ENCODE measurements at places on chromosomes 2 and 18.

DNA sequence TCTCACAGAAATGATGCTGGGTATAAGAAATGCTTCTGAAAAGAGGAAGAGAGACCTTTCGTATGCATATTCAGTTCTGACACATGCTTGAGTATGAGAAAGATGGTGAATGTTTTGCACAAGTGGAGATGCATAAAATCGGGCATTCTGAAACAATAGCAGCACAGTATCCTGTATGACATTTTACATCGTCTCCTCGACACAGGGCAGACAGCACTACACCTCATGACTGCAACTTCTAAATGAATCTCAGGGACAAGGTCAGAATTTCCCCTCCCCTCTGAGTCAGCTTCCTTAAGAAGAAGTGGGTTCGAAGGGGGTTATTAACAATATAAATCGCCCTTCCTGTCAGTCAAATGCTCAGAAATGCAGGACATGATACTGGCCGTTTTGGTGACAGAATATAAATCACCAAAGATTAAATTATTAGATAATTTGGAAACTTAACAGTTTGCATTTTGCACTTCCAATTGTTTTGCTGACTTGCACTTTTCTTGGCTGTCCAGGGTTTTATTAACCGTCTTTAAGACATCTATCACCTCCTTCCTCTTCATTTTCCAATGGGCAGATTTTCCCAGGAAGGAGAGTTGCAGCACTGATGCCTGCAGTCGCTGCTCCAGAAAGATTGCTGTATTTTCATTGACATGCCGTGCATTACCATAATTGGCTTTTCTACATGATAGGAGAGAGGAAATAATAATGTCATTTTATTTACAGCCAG, 57.2 kb downstream of the TSHZ1 start:
- DNase-seq, result no peak

- DNase-seq, result no peak
These were observed 256.9 kb upstream of the DPP10 start for GRCh38 chr2:114185501-114185900.

DNA sequence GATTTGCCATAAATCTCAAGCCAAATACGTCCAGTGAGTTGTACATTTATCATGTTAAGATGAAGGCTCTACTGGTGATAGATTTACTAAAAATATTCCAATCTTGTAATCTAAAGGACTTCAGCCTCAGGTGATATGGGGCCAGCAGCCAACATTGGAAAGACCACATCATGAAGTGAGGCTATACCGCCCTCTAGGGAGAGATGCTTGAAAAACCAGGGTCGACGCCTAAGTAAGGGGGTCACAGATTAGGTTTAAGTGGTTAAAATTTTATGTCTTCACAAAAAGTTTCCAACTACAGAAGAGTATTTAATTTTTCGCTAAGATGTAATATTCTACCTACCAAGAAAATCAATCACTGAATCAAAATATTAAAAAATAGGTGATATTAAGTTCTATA, 33.3 kb downstream of the DOCK10 start:
- DNase-seq, result peak; percentile 41

DNA sequence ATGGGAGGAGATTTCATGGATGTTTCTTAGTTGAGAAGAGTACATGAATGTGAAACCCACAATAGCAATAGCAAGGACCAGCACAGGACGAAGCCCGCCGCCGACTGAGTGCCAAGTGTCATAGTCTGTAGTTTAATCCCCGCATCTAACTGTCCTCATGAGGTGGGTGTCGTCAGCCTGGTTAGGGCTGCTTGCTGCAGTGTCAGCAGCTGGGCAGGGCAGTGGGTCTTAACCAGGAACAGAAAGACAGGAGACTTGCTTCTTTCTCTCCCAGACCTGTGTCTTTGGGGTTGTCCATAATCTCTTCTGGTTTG, 146.6 kb downstream of the VAPA start:
- DNase-seq, result no peak

DNA sequence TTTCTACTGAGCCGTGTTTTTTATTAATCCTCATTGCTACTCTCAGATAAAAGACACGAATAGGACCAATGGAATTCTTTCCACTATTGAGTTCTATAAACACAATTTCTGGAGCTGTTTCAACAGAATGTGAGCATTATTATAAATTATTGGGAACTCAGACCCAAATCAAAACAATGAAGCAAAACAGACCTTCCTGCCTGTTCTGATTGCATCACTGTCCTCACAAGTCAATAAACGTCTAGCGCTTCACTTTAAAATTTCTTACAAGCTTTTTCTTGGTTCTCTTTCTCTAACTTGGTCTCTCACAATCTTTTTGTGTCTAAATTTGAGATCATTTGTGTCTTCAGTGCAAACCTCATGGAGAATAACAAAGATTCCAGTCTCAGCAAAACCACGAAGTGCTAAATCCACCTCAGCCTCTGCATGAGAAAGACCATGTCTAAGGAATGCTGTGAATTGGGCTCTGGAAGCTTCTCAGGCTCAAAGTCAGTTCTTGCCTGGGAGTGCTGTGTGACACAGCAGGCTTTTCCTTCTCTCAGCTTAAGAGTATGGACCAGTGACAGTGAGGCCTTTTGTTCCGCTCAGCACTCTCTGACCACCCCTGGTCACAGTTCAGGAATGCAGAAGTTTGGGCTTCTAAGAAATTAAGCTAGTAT, 22.8 kb downstream of the ARHGAP28 start:
- DNase-seq, result no peak

GRCh38 chr2:200223205-200223784, 83.2 kb upstream of the SPATS2L start:
- DNase-seq, result no peak

DNA sequence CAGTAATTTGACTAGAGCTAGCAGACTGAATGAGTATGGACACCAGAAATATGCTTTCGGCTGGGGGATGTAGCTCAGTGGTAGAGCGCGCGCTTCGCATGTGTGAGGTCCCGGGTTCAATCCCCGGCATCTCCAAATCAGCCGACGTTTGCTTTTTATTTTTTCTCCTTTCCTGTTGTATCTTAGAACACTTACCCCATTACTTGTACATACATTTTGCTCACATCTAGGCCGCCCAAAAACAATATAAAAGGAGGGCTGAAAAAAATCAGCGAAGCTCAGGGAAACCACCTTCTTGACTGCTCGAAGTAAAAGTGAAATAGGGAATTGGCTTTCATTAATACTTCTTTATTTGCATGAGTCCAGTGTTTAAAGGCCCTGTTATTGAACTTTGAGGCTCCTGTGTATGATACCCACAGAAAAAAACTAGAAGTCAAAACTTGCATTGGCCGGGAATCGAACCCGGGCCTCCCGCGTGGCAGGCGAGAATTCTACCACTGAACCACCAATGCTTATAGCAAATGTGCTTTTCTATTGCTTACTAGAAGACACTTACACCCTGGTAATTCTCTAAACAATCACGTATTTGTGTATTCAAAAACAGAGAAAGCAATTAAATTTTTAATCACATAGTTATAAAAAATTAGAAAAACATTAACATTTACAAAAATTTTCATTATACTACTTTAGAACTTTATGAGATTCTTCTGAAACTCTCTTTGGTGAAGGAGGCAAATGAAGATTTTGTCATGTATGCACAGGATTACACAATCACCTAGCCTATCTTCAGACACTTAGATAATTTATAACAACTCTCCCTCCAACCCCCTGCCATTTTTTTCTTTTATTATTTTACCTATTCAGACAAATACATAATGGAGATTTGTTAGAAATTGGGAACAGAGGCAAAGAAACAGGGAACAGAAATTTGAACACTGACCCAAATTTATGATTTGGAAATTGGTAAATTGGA, 35.2 kb upstream of the GPD2 start:
- peak; percentile 74 for DNase-seq

- DNase-seq, result no peak
These were observed 37.1 kb downstream of the NHEJ1 start for GRCh38 chr2:219123356-219124135.

DNA sequence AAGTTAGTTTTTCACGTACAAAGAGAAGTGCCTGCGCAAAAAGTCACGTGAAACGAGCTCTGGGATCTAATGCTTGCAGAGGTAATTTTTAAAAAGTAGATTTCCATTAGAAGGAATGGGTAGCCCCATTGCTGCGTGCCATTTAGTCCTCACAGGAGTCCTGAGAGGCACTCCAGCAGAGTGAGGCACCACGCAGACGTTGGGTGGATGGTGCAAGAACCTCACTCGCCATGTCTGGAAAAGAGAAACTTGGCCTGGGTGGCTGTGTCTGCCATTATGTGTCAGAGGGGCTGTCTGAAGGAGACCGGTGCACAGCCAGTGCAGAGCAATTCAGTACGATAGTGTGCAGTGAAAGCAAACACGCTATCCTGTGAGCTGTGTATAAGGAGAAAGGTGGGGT, 1.8 kb upstream of the HDAC4 start:
- no peak for DNase-seq

DNA sequence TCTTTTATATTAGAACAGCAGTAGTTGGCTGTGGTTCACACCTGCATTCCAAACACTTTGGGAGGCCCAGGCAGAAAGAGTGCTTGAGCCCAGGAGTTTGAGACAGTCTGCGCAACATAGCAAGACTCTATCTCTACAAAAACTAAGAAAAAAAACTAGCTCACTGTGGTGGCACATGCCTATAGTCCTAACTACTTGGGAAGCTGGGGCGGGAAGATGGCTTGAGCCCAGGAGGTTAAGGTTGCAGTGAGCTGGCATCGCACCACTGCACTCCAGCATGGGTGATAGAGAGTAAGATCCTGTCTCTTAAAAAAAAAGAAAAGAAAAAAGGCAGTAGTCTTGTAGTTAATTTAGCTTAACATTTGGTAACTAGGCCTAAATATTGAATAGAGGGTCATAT, 136.6 kb downstream of the AGPS start:
- DNase-seq, result no peak

DNA sequence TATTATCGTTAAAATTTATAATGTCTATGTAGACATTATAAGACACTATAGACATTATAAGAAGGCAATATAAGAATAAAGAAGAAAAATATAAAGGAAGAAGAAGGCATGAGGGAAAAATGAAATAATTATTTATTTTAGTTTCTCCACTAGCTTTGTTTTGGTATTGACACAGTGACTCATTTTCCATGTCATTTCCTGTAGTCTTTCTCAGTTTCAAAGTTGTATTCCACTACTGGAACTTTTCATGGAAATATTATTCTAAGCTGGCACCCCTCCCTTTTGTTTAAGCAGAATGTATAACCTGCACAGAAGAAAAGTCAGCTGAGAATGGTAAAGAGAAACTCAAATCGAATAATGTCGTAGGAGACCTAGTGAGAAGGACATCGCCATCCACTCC, 234.2 kb upstream of the NETO1 start:
- no peak for DNase-seq

DNA sequence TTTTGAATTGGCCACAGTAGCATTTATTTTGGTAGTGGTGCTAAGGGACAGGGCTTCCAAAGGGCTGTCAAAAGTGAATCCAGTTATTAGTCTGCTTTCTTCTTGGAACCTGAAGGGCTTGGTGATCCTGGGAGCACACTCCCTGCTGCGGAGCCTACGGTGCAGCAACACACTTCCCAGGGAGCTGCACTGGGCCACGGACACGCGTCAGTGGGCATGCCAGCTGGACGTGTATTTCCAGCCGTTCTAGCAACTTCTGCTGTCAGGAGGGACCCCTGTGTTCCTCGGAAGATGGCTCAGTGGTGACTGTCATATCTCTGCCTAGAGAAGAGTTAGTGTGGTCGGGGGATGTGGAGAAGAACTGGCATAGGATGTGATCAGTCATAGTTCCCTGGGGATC, 204.6 kb downstream of the SOCS6 start:
- DNase-seq, result no peak

All from Jurkat, Clone E6-1 (cell line).